ENCODE measurements at places on chromosomes 16 and 17.
A peak's percentile ranks its signal among the peaks of the same experiment; 100 is the strongest.

- DNase-seq: no peak
Observed at GRCh38 chr16:2250652-2251295, 613 bp downstream of the ECI1 start.

GRCh38 chr17:74552037-74552436 lies 6.1 kb upstream of the CD300C start:
- no peak for DNase-seq

DNA sequence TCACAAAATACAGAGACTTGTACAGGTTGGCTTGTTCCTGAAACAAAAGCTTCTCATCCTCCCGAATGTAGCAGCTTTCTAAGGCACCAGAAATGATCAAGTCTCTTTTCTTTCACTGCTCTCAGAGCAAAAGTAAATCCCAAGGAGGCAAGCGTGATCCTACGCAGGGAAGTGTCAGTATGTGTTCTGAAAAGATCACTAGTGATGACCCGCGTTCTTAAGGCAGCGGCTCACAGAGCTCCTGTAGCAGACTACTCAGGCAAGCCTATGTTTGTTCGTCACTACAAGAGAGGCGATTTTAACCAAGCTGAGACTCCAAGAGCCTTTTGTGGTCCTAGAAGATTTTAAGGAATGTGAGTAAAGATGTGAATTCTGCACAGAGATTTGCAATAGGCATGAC lies 34.5 kb downstream of the WIPI1 start:
- no peak for DNase-seq

- no peak for DNase-seq
Observed at GRCh38 chr16:1379304-1380076, 27.8 kb downstream of the GNPTG start.

DNA sequence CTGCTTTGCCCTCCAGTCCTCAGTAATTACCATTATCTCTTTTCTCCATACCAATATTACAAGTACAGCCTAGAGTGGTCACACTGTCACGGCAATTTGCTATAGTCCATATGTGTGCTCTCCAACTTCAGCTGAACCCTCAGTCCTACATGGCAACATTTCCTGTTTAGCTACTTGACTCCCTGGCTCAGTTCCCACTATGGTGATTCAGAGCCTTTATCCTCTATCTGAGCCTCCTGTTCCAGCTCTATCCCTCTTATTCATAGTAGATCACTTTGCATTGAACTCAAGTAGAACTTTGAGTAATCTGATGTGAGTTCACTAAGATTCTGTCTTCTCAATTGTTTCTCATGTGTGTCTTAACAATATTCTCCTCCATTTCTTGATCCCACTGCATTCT lies 43.7 kb upstream of the GOSR1 start:
- peak; percentile 40 for DNase-seq

DNA sequence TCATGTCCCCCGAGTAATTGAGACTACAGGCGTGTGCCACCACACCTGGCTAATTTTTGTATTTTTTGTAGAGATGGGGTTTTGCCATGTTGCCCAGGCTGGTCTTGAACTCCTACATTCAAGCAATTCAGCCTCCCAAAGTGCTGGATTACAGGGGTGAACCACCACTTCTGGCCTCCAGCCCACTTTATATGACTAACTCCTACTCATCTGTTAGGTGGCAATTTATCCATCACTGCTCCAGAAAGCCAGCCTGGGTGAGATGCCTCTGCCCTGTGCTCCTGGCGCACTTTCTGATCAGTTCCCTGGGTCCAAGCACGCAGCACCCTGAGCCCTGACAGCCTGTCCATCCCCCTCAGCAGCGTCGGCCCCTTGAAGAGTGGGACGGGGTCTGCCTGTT lies 29.4 kb downstream of the ADAM11 start:
- DNase-seq: no peak

DNA sequence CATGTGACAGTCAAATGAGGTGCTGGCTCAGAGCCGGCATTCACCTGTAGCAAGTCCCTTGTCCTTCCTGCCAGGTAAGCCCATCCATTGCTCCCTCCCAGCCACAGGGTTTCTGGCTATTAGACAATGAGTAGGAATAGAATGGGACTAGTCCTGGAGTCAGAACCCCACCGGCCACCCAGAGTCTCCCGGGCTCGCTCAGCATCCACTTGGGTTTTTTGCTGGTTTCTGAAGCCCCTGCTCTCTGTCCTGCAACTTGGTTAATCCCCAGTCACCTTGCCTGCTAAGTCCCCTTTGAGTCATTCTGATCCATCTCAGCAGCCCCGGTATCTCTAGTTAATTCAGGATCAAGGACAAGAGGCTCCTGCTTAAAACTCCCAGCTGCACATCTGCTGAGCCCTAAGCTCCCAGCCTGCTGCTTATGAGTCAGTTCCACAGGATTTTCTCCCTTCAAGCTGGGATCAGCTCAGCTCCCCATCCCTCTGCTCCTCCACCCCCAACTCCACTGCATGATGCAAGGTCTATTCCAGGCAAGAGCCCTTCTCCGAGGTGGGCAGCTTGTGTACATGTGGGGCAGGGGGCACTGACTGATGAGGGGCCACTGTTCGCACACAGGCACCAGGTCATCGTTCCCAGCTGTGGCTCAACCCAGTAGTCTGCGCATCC lies 19.9 kb upstream of the MRPS23 start:
- DNase-seq: peak; percentile 77

DNA sequence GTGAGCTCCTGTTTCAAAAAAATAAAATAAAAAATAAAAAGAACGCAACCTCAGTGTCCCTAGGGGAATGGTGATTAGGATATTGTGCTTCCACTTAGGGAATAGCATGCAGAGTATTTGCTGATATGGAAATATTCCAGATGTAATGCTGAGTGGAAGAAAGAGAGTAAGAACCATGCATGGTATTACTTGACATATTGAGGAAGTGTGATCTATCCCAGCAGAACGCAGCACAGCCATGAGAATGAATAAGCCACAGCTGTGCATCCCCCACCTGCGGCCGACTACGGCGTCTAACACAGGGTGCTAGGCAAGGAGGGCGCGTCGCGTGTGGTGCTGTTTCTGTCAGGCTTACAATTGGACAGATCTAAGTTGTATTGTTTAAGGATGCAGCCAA lies 49.5 kb downstream of the FOXK2 start:
- no peak for DNase-seq

- DNase-seq: no peak
Observed at GRCh38 chr16:31364421-31364820, 9.4 kb downstream of the ITGAX start.

GRCh38 chr16:57614944-57615343 lies 13.5 kb upstream of the ADGRG1 start:
- no peak for DNase-seq

DNA sequence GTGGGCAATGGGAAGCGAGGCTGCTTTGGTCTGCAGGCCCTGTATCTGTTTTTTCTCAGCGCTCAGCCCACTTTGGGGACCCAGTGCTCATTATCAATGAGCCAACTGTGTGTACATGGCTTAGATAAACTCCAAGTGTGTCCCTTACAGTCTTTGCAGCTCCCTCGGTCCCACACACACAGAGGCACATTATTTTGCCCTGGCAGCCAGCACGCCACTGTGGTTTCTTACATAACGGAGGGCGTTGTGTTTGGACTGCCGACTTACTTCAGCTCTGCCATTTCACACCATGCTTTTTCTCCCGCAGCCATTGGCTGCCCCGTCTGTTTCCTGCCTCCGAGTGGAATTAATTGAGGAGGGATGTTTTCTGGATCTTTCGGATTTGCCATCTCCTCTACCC lies 56.5 kb upstream of the CLEC18A start:
- DNase-seq: no peak

- DNase-seq: no peak
Observed at GRCh38 chr17:82502207-82502606, 17.3 kb upstream of the FOXK2 start.

DNA sequence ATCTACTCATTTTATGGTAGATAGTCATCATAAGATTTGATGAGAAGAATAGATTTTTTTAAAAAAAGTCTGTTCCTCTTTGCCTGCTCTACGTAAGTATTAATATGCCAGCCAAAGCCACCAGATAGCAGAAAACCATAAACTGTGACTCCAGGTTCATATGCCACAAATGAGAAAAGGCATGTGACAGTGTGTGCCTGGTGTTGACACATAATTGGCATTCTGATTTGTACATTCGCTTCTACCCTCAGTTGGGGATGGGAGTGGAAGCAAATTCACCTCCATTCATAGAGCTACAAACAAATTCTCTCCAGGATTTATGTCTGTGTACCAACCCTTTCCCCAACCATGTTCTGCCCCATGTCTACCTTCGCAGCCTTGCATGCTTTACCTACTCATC lies 391.6 kb downstream of the PMP22 start:
- no peak for DNase-seq

DNA sequence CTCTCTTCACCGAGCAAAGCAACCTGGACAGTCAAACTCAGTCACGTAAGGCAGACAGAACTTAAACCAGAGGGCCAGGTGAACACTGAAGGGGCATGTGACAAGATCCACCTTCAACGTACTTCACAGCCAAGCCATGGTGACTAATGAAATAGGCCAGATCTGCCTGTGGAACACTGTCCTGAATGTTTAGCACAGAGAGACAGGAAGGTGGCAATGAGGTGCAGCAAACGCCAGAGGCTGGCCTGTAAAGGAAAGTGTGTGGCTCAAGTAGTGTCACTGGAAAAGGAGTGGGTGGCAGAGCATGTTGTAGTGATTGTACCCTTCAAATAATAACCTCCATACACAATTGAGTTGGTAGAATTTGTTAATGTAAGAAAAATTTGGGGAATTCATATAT lies 38.1 kb downstream of the SLC6A4 start:
- no peak for DNase-seq

DNA sequence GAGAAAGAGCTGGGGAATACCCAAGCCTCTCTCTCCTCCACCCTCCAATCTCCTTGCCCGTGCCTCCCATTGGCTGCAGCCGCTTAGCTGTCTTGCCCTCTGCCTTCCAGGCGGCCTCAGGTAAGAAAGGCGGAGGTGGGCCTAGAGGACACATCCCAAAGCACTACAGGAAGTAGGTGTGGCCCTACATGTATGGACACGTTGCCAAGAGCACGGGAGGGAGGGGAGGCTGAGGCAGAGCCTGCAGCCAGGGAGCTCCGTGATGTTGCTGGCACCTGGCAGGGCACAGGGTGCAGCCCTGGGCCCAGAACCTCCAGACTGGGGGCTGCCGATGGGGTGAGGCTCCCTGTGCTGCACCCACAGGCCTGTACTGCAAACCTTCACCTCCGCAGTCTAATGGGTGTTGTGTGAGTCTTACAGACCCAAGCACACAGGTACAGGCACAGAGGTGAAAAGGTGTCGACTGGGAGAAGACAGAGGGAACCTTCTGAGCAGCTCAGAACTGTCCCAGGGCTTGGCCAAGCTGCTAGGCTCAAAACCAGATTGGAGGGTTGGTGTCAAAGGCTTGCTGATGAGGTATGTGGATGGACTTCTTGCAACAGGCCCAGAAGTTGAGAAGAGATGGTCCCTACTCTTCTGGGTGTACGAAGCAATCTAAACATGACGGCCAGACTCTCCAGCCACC lies 23.5 kb upstream of the FOXK2 start:
- no peak for DNase-seq

DNA sequence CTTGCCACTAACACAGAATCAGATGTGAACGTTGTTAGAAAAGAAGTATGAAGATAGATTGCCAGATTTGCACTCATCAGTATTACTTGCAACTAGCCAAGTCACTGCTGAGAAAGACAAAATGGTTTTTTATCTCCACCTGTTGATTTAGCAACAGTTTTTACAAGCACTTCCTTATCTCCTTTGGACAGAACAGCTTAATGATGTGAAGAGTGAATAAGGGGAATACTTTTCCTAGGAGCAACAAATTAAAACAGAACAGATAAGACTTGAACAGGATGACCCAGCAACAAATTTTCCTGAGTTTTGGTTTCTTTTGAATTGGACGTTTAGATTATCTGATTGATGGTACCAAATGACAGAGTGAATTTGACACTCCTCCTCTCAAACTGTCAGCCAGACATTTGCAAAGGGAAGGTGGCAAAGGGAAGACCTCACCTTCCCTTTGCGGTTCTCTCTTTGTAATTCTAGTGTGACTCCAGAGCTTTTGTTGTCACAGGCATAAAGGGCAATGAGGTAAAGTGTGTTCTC lies 130.6 kb downstream of the NLK start:
- DNase-seq: no peak

GRCh38 chr17:2094891-2095535 lies 40.1 kb downstream of the HIC1 start:
- DNase-seq: no peak

Measured in AG09309 (cell line).